ENCODE measurements at places on chromosomes 2 and 18.
A peak's percentile ranks its signal among the peaks of the same experiment; 100 is the strongest.

GRCh38 chr2:190311893-190312634 lies 7.6 kb downstream of the HIBCH start:
- DNase-seq, result no peak

DNA sequence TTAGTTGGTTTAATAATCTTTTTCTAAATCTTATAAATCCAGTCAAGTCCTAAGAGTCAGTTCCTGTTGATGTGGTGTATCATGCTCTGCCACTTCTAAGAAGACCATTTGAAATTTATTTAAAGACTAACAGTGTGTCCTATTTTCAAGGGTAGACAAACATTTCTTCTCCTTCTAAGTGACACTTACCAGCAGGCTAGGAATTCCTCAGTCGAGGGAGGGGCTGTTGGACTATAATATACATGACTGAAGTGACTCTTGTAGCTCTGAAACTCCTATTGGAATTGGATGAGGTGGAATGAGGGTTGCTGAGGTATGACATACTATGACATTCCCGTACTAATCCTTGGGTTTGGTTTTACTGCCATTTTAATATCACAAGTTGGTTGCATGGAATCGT lies 30.6 kb downstream of the ITGB6 start:
- no peak for DNase-seq

GRCh38 chr2:143645921-143646645 lies 516.9 kb downstream of the ARHGAP15 start:
- DNase-seq, result no peak

- no peak for DNase-seq
Observed at GRCh38 chr18:79397830-79398761, 2.4 kb downstream of the NFATC1 start.

GRCh38 chr2:187453078-187453641 lies 5.1 kb upstream of the CALCRL start:
- peak; percentile 39 for DNase-seq

- no peak for DNase-seq
Observed at GRCh38 chr2:224181534-224182155, 142.6 kb upstream of the SERPINE2 start.

DNA sequence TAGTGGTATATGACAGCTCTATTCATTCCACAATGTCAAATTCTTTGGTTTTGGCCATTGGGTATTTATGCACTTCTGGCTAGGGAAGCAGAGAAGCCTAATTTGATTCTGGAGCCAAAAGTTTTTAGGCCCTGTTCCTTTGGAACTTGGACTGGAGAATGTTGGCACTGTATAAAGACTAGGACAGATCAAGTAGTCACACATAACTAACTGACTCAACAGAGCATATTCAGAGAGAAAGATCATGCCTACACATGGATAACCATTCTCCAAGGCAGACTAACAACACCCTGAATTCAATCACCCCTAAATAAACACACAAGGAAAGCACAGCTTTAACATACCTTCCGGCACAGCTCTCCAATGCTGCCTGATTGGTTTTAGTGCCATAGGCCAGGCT lies 62.9 kb downstream of the ARHGAP15 start:
- no peak for DNase-seq

GRCh38 chr2:2405780-2406179 lies 74.7 kb upstream of the MYT1L start:
- no peak for DNase-seq

- no peak for DNase-seq
Observed at GRCh38 chr2:163878718-163879117, 142.9 kb upstream of the FIGN start.

- no peak for DNase-seq
Observed at GRCh38 chr2:96537066-96537733, 648 bp downstream of the ARID5A start.

DNA sequence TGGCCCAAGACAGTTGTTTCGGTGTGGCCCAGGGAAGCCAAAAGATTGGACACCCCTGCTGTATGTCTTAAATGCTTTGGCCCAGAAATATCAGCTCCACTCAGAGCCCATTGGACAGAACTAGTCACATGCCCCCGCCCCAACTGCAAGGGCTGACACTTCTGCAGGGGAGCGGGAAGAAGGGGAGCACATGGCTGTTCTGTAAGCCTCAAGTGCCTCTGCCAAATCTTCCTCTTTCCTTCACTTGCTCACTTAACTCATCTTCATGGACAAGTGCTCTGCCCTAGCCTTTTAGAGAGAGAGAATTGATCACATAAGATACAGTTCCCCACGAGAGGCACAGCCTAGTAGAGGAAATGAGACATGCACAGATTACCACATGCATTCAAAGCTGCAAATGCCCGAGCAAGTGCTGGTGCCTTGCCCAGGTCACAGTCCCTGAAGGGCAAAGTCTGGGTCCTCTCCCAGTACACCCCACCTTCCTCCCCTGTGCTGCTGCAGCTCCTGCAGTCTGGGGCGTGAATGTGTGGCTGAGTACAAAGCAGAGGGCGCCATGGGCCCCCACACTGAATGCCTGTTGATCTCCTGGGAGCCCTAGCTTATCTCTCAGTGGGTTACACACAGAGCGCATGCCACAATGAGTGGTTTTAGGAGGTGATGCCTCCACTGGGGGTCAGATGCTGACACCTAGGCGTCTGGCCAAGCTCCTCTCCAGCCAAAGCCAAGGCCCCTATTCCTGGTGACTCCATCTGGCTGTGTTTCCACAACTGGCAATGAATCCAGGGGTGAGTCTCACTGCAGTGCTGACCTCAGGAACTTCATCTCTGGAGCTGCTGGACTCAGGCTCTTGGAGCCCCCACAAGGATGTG lies 135.3 kb downstream of the CTIF start:
- no peak for DNase-seq
